ENCODE measurements at places on chromosomes 16 and 17.
A peak's percentile ranks its signal among the peaks of the same experiment; 100 is the strongest.

GRCh38 chr17:951325-952132 is 28.0 kb downstream of the NXN start:
- DNase-seq: no peak

DNA sequence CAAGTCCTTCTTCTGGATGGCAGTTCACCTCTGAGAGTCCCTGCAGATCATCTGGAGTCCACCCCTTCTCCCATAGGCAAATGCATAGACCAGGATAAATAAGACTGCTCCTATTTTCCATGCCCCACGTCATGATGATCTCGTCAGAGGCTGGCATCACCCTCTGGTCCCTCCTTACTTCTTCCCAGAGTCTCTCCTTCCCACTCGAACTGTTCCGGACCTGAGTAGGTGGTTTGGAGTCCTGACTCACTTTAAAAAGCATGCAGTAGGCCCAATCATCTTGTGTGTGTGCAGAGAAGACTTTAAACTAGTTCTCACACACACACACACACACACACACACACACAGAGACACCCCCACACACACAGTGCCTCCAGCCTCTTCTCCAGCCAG is 72.0 kb downstream of the SOX9 start:
- no peak for DNase-seq

- DNase-seq: peak; percentile 17
These were observed 165.8 kb downstream of the CHD9 start for GRCh38 chr16:53220585-53220984.

DNA sequence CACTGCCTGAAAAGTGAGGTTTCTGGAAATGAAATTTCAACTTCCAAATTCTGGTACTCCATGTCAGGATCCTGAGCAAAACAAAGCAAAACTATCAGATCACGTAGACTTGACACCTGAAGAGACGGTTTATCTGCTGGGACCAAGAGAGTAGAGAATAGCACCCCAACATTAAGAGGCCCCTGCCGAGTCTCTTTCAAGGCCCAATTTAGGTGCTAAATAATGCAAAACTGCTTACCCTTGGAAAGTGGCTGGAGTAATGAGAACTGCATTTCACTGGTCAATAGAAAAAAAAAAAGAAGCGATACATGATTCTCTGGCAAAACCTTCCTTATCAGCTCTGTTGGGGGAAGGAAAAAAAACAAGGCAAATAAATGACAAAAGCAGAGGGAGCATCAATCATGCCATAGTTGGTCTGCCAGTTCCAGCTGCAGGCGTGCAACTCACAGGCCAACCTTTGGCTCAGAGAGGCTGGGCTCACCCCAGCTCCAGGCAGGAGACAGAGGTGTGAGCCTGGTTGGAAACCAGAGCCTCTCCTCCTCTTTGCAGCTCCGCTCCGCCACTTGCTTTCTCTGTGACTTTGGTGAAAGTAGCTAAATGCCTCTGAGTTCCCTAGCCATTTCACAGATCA is 595.2 kb downstream of the TOX3 start:
- DNase-seq: no peak

DNA sequence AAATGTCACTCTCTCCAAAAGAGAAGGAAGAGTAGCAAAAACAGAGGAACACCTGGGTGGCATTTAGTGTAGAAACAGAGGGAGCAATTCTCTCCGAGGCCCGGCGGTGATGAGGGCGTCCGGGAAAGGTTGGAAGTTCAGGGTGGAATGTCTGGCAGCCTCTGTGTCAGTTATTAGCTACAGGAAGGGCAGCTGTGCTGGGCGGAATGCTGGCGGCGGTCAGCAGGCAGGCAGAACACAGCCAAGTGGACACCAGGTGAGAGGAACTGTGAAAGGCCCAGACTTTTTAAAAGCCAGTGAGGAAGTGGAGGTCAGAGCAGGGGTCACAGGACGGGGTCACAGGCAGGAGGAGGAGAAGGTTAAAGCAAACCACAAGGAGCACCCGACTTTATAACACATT is 238.1 kb downstream of the NTN1 start:
- DNase-seq: no peak

DNA sequence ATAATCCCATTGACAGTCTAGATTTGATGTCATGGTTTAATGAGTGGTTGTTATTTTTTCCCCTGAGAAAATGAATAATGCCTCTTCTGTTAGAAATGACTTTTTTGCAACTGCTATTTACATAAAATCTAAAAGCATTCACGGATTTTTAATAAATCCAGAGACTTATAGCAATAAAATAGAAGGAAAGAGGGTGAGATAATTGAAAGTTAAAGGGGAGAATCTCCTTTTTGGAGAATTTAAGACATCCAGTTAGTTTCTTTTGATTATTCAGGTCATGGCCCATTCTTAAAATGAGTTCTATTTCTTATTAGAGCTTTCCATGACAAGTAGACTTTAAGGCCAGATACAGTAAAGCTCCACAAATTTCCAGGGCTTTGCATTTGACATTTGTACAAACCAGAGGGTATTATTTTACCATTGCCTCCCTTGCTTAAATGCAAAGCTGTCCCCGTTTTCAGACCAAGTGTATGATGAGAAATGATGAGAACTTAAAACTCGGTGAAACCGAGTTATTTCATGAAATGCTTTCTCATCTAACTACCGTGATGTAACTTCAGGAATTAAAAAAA is 789.0 kb upstream of the SOX9 start:
- DNase-seq: no peak

DNA sequence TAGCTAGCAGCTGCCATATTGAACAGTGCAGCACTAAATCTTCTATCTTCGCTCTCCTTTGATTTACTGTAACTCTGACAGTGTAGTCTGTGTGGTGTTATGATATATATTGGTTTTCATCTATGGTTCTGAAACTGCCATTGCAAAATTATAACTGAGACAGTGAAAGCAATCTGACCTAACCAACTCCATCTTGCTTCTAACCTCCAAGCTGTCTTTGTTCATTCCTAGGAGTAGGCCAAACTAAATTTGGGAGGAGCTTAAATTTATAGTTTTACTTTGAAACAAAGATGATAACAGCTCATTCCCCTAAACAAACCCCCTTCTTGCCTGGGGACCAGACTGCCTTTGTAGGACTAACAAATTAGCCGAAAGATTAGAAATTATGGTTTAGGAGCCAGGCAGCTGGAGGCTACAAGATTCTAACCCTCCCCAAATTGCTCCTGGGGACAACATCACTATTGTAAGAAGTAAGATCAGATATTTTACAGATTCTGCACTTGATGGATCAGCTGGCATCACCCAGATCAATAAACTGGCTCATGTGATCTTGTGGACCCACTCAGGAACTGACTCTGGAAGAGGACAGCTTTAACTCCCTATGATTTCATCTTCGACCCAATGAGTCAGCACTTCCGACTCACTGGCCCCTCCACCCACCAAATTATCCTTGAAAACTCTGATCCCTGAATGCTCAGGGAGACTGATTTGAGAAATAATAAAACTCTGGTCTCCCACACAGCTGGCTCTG is 47.0 kb upstream of the FBXO47 start:
- DNase-seq: no peak

GRCh38 chr17:40859536-40859935 is 7.5 kb downstream of the KRT12 start:
- no peak for DNase-seq

Measured in activated CD8-positive, alpha-beta memory T cell treated with anti-CD3 and anti-CD28 coated beads, Interleukin-2, amount 50 U/mL, for 4 hours (primary cell).